ENCODE measurements at places on chromosomes 16 and 17.

DNA sequence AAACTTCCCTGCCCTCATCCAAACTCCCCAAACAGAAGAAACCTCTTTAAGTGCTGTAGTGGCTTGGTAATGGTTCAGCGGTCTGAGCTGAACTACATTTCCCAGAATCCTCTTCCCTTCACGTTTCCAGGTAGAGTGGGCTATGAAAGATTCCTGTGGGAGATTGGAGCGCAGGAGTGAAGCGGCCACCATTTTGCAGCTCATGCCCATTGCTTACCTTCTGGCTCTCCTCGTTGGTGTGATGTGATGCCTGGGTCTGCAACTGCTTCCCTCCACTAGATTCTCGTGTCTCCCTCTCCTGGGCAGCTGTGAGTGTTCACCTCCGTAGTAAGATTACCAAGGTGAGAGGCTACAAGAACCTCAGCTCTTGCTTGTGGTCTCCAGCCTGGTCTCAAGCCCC is 82.1 kb downstream of the GPR139 start:
- no peak for DNase-seq

DNA sequence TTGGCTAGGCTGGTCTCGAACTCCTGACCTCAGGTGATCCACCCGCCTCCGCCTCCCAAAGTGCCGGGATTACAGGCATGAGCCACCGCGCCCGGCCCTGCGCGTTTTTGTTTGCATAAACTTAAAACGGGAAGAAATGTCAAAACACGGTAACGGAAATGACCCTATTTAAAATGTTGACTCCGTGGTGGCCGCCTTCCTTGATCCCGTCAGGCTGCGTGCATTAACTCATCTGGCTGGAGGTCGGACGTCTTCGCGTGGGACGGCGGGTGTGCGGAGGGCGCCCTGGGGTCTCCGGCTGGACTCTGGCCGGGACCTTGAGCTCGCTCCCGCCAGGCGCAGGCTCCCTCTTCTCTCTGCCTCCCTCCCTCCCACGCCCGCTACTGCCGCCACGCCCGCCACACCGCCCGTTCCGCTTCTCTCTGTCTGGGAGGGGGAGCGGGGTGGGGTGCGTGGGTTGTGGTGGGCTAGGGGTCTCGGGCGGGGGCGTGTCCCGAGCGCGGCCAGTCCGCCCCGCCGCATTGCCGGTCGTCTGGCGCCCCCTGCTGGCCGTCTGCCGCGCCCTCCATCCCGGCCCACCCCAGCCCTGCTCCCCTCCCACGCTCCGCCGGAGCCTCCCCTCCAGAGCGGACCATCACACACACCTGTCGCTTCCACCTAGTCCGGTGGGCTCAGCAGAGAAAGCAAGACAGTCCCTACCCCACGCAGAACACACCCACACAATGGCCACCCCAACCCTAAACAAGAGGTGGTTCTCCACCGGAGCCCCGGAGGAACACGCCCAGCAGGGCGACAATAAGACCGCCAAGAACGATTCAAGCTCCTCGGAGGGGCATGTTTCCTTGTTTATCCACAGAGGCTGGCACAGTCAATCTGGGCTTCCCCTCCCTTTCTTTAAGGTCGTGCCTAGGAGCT is 1.2 kb upstream of the CCDC42 start:
- DNase-seq = no peak

GRCh38 chr17:47896672-47897490 is 845 bp downstream of the SP2 start:
- no peak for DNase-seq

GRCh38 chr16:52677501-52677900 is 130.6 kb upstream of the TOX3 start:
- DNase-seq = no peak

DNA sequence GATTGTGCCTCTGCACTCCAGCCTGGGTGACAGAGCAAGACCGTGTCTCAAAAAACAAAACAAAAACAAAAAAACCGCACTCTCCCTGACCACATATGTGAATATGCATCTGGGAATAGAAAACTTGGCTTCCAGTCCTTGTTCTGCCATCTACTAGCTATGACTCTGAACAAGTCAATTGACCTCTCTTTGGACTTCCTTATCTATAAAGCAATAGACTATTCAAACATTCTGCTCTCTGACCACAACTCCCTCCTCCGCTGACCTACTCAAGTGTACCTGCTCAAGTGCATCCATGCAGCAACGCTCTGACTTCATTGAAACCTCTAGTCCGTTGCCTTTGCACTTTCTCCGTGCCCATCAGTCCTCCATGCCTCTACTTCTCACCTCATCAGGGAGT is 52.6 kb upstream of the KDM6B start:
- peak; percentile 30 for DNase-seq

- no peak for DNase-seq
Measured at GRCh38 chr16:65414284-65414984, 292.6 kb upstream of the CDH11 start.

DNA sequence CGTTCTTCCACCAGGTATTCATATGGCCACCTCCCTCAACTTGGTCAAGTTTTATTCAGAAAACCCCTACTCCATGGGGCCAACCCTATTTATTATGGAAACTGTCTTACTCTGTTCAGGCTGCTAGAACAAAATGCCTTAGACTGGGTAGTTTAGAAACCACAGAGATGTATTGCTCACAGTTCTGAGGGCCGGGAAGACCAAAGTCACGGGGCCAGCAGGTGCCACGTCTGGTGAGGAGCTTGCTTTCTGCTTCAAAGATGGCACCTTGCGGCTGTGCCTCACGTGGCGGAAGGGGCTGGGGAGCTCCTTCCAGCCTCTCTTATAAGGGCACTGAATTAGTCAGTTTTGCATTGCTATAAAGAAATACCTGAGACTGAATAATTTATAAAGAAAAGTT is 74.3 kb downstream of the AXIN2 start:
- no peak for DNase-seq

DNA sequence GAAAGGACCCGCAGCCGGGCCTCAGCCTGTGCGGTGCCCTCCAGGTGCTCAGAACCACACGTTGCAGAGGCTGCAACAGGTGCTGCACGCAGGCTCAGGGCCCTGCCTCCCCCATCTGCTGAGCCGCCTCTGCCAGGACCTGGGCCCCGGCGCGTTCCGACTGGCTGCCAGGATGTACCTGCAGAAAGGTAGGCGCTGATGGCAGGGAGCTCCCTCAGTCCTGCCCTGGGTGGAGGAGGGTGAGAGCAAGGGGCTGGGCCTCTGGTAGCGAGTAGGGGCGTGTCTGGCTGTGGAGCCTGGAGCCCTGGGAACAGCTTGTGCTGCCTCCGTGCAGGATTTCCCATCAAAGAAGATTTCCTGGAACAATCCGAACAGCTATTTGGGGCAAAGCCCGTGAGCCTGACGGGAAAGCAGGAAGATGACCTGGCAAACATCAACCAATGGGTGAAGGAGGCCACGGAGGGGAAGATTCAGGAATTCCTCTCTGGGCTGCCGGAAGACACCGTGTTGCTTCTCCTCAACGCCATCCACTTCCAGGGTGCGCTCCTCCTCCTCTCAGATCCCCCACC is 4.4 kb downstream of the SERPINF2 start:
- no peak for DNase-seq

DNA sequence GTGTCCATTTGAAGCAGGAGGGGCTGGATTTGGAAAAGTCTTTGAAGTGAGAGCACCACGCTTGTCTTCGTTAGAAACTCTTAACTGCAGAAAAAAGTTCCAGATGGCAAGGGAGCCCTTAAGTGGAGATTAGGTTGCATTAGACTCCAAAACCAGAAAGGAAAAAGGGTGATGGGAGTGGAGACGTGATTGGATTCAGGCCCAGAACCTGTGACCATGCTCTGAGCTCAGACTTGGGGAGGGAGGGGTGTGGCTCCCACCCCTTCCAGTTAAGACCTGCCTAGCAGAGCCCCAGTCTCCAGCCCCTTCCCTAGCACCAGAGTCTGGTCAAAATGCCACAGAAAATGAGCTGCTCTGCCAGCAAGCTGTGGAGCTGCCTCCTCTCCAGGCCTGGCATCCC is 6.4 kb upstream of the LGALS9 start:
- no peak for DNase-seq

DNA sequence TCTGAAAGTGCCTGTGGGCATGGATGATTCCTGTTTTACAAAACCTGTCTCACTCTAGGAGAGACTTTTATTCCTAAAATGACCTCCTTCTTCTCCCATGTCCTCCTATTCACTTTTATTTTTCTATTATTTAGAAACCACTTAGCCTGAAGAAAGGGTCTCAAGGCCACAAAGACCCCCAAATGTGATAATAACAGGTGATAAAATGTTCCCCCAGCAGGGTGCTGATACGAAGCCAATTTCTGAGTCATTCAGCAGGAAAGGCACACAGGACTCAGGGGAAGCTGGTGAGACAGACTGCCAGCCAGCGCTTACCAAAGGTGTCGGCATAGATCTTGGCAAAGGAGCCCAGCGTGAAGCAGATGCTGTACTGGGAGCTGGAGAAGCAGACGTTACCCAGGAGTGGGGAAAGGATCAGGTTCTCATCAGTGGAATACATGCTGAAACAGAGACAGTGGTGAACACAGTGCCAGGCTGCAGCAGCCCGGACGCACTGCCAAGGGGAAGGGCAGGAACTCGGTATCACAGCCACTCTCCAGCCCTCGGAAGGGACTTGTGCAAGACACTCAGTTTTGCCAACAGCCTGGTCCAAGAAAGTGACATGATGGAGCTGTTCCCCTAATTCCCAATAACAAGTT is 24.6 kb downstream of the HIGD1B start:
- no peak for DNase-seq

DNA sequence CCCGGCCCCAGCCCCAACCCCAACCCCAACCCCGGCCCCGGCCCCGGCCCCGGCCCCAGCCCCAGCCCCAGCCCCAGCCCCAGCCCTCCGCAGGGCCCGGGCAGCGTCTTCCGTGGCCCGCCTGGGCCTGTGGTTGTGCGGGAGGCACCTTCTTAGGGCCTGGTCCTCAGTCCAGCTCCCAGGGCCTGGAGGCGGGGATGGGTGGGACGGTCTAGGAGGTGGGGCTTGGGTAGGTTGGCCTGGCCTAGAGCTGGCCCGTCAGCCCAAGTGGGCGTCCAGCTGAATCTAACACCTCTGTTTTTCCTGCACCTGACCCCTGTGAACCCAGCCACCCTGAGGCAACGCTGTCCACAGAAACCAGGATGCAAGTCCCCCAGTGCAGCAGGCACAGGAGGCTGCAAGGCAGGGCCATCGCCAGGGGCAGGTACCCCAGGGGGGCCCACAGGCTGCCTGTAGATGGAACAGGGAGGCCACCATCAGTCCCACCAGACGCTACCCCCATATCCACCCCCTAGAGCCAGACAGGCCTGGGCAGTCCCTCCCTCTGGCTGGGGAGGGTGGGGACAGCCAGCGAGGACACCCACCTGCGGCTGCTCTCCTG is 8.8 kb downstream of the MSLN start:
- no peak for DNase-seq

- no peak for DNase-seq
Measured at GRCh38 chr17:72967277-72967970, 125.1 kb downstream of the SLC39A11 start.

GRCh38 chr17:7408252-7408727 is 645 bp downstream of the NLGN2 start:
- no peak for DNase-seq

DNA sequence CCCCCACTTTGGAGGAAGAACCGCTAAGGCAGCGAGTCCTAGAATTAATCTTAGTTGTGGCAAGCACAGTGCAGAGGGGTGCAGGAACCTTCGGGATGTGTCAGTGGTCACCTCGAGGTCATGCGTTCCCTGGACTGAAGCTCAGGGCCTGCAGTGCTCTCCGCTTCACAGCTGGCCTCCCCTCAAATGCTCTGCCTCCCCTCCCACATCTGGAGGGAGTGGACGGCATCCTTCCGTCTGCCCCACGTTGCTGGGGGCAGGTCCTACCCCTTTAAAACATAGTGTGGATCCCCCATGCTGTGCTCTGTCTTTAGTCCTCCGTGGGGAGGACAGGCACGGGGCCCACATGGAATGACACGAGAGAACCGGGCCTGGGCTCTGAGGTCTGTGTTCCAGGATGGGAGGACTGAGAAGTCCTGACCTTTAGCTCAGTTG is 99.5 kb upstream of the CDC42EP4 start:
- DNase-seq = no peak

DNA sequence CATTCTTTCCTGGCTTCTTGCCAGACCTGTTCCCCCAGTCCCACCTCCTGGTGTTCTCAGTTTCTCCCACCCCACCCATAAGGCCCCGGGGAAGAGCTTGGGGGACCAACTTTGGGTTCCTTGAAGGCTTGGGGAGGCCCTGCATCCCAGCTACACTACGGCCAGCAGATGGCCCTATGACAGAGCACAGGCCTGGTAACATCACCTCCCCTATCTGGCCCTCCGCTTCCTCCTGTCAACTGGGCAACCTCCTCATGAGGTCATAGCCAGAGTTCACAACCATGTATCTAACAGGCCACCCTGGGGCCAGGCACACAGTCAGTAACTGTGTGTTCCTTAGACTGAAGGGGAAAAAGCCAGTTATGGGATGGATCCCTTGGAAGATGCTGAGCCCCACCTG is 31.4 kb downstream of the MYO15A start:
- no peak for DNase-seq

DNA sequence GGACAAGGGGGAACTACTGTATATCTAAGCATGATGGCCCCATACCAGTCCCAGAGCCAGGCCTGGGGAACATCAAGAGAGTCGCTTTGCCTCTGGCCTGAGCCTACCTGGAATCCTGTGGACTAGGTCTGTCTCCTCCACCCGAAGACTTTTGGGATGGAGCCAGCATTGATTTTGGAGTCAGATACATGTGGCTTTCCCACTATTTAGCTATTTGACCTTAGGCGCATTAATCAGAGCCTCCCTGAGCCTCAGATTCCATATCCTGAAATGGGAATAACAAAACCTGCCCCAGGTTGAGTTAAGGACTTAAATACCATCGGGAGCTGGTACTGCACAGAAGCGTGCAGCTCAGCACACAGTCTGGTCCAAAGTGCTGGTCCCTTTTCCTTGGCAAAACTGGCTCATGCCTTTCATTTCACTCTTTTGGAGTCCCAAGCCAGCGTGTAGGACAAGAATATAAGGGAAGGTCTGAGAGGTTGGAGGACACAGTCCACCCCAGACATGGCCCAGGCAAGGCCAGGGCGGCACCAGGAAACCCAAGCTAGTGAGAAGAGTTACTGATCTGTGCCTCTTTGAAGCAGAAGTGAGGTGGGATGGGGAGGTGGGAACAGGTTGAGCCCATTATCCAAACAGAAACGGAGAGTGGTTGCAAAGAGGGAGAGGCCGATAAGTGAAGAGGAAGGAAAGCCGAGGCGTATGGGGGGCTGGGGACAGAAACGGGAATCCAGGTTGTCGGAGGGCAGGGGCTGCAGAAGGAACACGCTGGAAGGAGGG is 986 bp downstream of the FA2H start:
- no peak for DNase-seq
